ENCODE measurements at places on chromosomes 7 and 10.

- no peak for DNase-seq
Observed at GRCh38 chr10:29408847-29409240, 120.0 kb downstream of the LYZL1 start.

- no peak for DNase-seq
Observed at GRCh38 chr10:129523723-129524316, 56.8 kb downstream of the MGMT start.

- no peak for DNase-seq
Observed at GRCh38 chr10:43727935-43728334, 79.3 kb upstream of the ZNF32 start.

DNA sequence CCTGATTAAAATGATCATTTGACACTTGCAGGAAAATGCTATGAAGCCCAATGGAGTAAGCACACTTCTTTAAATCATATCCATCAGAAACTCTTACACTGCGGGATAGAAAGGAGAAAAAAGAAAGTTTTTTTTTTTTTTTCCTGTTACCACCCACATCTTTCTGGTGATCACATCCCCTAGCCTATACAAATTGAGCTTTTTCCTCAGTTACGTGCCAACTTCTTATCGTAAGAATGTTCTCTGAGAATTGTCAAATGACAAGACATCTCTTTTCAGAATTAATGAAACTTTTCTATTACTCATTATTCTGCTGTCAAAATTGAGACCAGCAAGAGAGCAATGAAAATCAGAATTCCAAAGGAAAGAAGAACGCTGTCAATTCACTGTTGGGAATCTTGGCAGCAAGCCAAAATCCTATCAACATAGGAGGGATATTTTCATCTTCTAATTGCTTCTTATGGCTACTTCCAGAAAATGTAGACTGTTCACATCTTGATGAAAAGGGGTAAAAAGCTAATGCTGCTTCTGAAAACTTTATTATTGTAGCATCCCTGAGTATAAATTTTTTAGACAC lies 179.5 kb downstream of the ADAM12 start:
- DNase-seq: no peak

DNA sequence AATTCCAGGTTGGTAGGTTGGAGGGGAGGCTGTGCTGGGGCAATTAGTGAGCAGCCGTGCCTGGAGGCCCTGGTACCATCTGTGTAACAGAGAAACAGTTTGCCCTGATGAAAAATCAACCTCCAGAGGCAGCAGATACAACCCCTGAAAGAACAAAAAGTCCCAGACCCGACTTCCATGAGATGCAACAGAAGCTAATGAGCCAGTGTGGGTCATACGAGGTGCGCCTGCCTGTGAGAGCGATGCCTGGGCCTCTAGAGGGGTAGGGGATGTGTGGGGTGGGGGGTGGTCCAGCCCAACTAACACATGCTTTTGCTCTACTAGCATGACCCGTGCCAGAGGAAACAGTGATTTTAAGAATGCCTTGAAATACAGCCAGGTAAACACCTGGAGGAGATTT lies 39.3 kb downstream of the CELF2 start:
- DNase-seq: no peak

DNA sequence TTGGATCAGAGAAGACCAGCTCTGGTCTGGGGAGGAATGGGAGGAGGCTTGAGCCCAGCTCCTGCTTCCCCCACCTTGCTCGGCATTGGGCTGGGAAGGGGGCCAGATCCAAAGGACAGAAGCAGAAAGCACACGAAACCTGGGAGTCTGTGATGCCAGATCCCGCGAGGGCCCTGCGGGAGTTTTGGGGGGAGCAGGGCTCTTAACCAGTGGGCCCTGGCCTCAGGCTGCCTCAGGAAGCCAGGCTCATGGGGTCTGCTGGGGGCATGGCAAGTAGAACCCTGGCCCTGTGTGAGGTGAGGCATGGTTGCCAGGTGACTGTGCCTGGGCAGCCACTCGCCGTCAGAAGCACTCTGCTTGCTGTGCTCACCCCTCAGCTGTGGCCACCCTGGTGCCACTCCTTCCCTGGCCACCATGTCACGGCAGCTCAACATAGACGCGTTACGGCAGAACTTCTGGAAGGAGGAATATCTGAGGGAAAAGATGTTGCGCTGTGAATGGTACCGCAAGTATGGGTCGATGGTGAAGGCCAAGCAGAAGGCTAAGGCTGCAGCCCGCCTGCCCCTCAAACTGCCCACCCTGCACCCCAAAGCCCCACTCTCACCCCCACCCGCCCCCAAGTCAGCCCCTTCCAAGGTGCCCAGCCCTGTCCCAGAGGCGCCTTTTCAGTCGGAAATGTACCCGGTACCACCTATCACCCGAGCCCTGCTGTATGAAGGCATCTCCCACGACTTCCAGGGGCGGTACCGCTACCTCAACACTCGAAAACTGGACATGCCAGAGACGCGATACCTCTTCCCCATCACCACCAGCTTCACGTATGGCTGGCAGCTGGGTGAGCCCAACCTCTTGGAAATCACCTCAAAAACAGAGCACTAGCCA lies 3.6 kb downstream of the ATP6V1F start:
- DNase-seq: no peak

- DNase-seq: no peak
Observed at GRCh38 chr10:71985542-71986250, 21.5 kb downstream of the CHST3 start.

DNA sequence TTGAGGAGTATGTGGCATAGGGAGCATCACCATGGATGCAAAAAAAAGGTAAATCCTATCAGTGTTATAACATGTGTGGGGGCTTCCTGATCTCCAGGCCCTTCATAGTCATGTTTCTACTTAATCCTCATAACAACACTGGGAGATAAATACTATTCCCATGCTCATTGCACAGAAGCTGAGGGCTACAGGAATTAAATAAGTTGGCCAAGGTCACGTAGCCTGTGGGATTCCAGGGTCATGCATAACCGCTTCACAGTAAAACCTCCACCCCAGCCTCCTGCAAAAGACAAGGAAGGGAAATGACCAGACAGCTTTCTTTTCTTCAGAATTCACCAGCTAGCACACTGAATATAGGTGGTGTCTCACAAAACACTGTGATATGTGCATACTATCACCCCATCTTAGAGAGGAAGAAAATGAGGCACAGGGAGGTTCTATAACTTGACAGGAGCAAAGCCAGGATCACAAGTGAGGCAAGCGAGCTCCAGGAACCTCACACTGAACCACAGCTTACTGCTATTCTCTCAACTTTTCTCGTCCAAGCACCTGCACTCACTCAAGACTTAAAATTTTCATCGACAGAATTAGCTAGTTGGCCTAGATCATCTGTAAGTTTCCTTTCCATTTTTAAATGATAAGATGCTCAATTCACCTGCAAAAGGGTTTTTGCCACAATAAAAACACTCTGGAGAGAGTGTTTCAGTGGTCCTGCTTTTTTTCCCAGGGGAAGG lies 13.4 kb downstream of the JAZF1 start:
- no peak for DNase-seq

DNA sequence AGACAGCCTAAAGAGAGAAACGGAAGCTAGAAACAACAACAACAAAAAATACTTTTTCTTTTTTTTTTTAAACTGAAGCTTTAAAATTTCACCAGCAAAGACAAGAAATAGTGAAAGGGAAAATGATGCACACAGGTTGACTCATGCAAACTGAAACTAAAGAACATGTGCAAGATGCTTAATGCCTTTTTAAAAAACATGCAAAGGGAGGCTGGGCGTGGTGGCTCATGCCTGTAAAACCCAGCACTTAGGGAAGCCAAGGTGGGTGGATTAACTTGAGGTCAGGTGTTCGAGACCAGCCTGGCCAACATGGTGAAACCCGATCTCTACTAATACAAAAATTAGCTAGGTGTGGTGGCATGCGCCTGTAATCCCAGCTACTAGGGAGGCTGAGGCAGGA lies 15.1 kb upstream of the CUBN start:
- peak; percentile 73 for DNase-seq

GRCh38 chr10:73920089-73920488 lies 9.2 kb downstream of the PLAU start:
- no peak for DNase-seq

GRCh38 chr7:30703756-30704155 lies 21.5 kb upstream of the CRHR2 start:
- DNase-seq: no peak

DNA sequence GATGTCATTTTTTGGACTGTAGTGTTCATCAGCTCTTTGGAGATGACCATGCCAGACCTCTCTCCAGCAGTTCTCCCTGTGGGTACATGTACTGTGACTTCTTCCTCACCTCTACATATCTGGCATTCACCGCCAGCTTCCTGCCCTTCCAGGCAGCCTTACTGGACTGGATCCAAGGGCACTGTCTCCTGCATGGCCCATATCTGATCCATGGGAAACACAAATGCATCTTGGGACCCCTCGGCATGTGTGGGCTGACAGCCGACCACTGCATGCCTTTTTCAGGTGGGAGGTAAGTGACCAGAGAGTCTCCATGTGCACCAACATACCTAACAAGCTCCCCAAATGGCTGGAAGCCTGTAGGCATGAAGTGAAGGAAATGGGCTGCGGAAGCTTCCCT lies 3.9 kb upstream of the BLVRA start:
- DNase-seq: no peak

DNA sequence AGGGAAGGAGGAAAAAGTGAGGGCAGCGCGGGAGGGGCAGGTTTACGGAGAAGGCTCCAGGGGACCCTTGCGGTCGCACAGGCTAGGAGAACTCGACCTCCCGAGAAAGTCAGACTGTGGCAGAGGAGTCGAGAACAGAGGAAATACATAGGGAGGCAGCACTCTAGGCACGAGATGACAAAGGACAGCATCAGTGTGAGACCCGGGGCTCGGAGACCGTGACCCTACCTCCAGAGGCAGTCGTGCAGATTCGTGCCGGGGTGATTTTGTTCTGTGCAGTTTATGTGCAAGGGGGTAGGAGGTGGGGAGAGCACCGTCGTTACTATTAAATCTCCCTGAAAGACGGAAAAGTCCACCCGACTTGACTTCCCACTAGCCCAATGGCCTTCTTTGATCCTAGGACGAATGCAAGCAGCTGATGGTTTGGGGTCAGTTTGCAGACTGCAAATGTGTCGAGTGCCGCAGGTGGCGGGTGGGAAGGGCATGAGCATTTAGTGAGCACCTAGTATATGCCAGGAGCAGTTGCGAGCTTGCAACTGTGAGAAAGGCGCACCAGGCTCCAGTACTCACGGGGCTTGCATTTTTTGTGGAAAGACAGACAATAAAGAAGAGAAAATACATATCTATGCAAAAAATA lies 674 bp upstream of the OSBPL3 start:
- peak; percentile 61 for DNase-seq

DNA sequence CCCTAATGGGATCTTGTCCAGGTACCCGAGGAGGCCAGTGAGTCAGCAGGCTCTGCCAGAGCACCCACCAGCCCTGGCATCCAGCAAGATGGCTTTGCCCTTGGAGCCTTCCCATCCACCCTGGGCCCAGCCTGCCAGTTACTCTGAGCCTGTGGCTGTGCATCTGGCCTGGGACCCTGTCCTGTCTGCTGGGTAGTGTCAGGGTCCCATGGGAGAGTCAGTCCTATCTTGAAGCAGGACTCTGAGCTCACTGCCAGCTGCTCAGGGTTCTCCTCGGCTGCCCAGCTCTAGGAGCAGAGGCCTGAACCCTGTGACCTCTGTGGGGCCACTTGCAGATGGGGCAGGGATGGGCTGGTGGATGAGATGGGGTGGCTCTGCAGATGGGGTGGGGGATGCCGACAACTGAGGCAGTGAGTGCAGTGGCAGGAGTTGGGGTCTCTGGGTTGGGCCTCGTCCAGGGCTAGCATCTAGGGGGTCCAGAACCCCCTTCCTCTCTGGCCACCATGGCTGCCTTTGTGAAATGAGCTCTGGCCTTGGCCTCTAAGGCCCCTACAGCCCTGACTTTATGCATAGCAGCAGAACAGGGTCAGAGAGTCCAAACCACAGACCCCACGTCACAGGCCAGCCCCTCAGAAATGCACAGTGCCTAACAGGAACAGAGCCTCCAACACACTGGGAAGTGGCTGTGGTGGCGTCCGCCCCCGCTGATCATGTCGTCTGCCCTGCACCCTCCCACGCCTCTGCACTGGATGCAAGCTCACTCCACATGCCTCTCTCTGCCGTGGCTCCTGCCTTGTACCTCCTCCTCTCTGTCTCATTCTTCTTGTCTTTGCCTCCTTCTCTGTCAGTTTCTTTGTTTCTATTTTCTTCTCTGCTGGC lies 88.1 kb upstream of the RET start:
- DNase-seq: peak; percentile 24

DNA sequence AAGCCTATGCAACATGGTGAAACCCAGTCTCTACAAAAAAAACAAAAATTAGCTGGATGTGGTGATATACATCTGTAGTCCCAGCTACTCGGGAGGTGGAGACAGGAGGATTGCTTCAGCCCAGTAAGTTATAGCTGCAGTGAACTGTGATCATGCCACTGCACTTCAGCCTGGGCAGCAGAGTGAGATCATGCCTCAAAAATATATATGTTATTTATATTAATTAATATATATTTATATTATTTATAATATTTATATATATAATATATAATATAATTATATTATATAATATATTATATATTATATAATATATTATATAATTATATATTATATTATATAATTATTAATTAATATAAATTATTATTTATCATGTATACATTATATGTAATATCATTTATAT lies 1158.4 kb upstream of the AUTS2 start:
- DNase-seq: no peak

DNA sequence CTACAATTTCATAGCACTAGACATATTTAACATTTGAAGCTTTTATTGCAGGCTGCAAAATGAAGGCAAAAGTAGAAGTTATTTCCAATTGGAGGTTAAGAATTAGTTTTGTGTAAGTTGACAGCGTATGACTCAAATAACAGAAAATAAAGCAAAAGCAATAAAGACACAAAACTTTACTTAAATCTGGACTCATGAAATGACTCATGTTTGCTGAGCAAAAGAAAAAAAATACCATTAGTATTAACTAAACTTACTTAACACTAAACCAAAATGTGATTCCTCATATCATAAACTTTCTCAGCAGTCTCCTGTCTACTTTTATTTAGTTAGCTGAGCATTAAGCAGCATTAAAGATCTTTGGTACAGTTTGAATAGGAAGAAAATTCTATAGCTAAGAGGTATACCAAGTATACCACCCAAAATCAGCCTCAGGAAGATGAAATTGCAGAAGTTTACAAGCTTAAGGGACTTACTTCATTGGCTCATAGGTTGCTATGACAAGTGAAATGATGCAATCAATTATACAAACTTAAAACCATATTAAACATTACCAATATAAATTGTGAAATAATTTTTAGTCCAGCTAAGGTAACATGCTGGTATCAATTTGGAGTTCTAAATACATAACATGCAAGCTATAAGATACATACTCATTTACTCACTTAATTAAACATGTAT lies 1131.4 kb downstream of the XPNPEP1 start:
- no peak for DNase-seq

GRCh38 chr7:45606931-45607330 lies 32.8 kb downstream of the ADCY1 start:
- no peak for DNase-seq

GRCh38 chr10:13703101-13703818 lies 116.5 kb downstream of the PRPF18 start:
- no peak for DNase-seq

GRCh38 chr7:157616426-157616825 lies 279.6 kb downstream of the DNAJB6 start:
- no peak for DNase-seq
